ENCODE measurements at places on chromosomes 3 and 15.

DNA sequence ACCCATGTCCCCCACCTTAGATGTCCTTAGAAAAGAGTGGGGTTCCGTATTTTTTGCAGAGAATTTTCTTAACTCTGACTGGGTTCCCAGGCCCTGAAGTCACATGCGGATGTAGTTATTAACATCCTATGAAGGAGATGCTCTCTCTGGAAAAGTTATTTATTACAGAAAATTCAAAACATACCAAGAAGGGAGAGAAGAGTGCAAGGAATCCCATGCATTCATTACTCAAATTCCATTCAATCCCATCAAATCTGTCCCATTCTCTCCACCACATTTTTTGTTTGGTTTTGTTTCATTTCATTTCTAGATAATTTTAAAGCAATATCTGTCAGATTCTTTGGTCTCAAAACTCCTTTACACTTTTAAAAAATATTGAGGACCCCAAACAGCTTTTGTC, 34.3 kb upstream of the ANKRD34C start:
- no peak for DNase-seq

DNA sequence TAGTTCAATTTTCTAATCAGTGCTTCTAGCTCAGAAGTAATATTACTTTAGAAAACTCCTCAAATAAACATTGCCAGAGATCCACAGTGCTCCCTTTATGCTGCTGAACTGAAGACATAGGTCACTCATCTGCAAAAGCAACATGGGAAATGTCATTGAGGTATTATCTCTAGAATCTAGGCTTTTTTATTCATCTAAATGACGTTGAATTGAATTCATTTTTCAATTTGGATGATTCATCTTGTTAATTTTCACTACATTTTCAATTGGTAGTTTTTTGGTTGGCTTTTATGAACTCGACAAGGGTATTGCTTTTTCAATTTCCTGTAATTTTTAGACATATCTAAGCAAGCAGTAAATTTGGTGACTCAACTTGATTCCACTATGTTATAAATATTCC, 275.4 kb downstream of the NFKBIZ start:
- no peak for DNase-seq

GRCh38 chr3:120368172-120368571, 19.0 kb upstream of the LRRC58 start:
- DNase-seq = no peak

DNA sequence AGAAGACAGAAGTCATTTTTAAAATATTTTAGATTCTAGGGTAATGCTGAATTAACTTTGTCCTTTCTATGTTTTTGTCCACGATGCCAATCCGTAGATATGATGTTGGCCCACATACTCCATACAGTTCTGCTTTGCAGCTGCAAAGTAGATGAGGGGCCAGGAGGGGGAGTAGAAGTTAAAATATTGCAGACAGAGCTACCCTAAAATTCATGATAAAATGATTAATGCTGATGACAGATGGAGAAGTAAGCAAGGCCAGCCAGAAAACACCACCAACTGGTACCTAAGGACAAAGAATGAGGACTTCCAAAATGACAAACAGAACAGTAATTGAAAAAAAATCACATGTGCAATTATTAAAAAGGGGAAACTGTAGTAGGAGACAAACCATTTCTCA, 756.6 kb upstream of the ARPP21 start:
- peak; percentile 30 for DNase-seq

- no peak for DNase-seq
Observed at GRCh38 chr3:16309558-16309957, 44.5 kb downstream of the OXNAD1 start.

DNA sequence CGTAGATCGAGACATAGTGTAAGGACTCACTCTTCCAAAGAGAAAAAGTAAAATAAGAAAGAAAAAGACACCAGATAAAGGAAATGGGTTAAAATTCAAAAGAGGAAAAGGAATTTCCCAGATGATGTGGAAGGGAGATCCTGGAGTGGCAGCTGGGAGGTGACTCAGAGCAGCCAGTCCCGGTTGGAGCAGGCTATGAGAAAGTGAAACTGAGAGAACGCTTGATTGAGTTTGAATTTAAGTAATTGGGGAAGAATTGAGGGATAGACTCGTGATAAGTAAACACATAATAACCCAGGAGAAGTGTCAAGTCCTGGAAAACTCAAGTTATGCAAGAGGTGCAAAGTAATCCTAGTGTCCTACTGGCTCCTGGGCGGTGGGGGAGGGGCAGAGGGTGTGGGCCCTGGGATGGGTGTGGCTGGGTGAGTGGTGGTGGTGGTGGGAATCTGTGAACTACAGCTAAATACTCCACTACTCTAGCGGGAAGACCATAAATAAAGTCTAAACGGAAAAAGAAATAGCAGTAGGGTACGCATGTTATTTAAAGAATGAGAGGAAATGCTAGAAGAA, 1.2 kb downstream of the PRR20G start:
- no peak for DNase-seq

DNA sequence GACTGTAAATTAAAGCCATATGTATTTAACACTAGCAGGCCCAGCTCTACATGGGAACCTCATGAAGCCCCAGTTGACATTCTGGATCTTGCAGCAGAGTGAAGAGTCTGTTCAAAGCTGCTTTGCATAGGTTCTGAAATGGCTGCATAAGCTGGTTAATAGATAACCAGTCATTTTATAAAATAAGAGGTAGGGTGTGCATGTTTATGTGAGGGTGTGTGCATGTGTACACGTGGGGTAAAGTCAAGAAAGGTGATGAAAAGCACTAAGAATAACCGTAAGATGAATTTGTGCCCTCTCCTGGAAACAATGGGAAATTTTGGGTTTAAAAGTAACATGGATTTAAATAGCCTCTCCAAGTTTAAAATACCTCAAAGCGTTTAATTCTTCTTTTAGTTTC, 33.0 kb downstream of the PAQR9 start:
- DNase-seq = no peak

DNA sequence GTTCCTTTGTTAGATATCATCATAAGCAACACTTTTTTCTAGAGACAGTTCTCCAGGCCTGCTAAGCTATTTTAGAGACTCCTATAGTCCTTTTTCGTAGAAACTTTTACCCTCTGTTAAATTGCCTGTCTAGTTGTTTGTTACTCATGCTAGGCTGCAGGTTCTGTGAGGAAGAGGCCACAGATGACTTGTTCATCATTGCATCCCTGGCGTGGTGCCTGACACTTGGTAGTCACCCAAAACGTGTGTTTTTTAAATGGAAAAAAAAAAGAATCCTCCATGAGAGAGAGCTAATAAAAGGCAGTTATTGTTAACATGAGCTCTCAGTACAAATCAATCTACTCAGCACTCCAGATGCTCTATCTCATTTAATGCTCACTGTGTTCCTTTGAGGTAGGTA, 35.1 kb downstream of the CCDC54 start:
- no peak for DNase-seq

DNA sequence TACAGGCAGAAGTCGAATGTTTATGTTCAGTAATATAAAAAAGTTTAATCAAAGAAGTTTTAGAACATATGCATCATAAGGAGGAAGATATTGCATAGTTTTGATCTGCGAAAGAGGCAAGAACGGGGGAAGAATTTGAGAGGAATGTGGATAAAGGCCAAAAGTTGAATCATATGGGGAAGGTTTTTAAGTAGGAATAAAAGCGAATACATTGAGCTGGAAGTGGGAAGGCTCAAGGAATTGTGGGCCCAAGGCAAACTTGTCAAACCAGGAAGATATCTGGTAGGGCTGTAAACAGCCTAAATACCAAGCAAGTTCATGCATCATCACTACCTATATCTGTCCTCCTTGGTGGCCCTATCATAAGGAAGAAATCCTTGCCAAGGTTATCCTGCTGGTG, 186.9 kb downstream of the MAGI1 start:
- peak; percentile 53 for DNase-seq

DNA sequence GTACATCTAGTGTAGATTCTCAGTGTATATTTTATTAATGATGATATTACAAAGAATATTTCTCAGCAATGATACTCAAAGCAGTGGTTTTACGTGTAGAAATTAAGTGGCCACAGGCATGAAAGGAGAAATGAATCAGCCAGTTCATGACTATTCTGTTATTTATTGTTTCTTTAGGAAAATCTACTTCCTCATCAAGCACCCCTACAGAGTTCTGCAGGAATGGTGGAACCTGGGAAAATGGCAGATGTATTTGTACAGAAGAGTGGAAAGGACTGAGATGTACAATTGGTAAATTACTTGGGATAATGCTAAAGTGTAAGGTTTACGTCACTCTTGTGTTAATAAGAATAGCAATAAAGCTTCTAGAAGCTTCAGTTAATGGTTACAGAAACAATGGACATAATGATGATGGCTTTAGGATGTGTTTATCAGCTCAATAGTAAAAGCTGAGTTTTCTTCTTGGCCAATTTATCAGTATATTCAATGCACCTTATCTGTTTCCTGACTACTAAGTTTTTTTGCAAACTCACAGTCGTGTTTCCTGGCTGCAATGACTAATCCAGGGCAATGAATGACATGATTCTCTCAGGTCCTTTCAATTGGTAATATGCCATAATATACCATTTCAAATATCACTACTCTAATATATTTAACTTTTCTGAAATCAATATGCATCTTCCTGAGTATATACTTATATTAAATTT, 20.2 kb downstream of the ADGRG7 start:
- no peak for DNase-seq

GRCh38 chr3:125136515-125136914, 76.0 kb downstream of the SLC12A8 start:
- DNase-seq = no peak

DNA sequence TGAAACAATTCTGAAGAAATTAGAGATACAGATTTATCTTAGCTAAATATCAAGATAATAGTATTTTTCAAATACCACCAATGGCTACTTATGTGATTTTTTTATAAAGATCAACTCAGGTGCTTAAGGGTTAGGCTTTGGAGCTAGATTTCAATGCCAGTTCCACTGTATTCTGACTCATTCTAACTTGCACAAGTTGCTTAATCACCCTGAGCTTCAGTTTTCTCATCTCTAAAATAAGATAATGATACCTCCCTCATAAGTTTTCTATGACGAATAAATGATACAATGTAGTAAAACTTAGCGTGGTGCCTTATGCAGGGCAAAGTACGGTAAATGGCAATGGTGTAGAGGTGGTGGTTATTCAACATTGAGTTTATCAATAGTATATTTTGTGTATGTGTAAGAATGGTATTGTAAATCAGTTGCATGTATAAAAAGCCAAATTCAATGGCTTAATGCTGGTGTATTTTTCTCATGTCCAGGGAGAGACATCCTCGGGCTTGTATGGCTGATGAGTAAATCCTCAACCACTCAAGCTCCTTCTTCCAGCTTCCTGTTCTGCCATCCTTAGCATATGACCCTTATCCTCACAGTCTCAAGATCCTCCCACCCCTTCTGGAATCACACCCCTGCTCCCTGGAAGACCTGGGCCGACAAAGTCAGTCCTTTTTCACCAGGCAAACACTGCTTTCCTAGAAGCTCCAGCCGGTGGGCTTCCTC, 505.9 kb upstream of the CFAP20DC start:
- no peak for DNase-seq

GRCh38 chr3:177411201-177411600, 213.9 kb upstream of the TBL1XR1 start:
- no peak for DNase-seq

- no peak for DNase-seq
Observed at GRCh38 chr3:54137311-54137710, 15.0 kb downstream of the CACNA2D3 start.

DNA sequence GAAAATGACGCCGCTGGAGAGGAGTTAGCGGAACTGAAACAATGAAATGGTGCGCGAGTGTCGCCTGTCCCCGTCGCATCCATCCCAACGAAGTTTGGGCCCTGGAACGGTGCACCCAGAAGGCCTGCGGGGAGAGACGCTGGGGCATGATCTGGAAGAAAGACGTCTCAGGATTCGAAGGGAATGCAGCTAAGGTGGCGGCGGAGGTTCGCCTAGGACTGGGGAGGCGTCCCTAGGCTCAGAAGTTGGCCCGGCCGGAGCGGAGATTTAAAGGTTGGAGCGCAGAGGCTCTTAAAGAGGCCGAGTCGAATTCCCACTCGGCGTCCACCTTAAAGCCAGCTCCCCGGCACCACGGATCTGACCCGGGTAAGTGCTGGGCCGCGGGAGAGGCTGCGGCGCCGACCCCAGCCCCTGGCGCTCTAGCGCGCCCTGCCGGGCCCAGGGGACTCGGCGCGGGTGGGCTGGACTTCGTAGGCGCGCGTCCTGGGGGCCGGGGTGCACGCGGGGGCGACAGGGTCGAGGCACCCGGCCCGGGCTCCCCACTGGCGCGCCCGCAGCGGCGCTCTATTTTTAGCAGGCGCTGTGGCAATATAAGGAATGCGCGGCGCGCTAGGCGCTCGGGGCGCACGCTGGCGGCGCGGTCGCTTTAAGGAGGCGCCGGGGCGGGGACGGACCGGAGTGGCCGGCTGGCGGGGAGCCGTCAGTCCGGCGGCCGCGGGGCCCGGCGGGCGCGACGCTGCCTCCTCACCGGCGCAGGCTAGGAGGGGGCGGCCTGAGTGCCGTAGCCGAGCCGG, at the start of gene MRAS:
Gene MRAS, plus strand, starts transcription at position 620 of the 794 bp plus-strand sequence. CDS start 24,305 bp downstream, outside the sequence.
- DNase-seq = peak; percentile 89

GRCh38 chr3:36944641-36945270, at the start of gene TRANK1:
TSS of gene TRANK1 (minus strand) at chr3:36945054. CDS start at chr3:36944809, 245 bp downstream.
- DNase-seq = peak; percentile 86

GRCh38 chr15:91865950-91866349, 12.4 kb downstream of the SLCO3A1 start:
- no peak for DNase-seq

DNA sequence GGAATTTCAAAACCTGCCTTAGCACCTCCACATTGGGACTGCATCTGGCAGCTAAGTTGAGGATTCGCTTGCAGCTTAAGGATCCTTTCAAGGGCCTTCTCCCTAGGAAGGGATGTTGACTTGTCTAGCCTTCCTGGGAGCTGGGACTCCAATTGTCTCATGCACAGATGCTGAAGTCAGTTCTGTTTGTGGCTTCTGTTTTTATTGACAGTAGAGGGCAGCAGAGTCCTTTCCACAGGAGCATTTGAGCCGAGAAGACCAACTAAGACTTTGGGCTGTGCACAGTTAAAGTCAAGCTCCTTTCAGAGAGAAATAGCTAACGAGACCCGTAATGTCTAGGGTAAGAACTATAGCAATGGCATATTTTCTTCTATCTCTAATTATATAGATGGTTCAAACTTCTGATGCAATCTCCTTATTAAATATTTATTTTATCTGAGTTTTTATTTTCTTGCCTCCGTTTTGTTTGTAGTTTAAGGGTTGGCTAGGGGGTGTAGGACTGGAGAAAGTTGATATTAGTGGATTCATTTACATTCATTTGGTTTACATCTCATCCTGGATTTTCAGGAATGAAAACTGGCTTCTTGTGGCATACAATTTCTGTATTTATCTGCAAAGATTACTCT, 59.7 kb upstream of the KBTBD8 start:
- peak; percentile 91 for DNase-seq

- DNase-seq = no peak
Observed at GRCh38 chr3:181040030-181040429, 50.5 kb upstream of the DNAJC19 start.

- no peak for DNase-seq
Observed at GRCh38 chr15:89645680-89646079, 9.6 kb downstream of the KIF7 start.

DNA sequence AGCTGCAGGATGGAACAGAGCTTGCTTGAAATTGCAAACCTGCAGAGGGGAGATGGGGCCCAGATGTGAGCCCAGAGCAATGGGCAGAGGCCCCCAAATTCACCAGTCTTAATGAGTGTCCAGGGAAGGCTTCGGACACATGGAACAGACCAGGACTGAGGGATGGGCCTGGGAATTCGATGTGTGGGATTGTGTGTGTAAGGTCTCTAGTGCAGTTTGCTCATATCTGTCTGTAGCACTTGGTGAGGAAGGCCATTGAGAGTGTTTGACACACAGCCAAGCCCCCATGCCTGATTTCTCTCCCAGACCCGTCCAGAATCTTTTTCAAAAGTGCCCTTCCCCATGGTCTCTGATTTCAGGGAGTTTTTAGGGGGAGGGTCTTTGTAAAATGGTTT, 17.2 kb downstream of the TEX264 start:
- DNase-seq = no peak

- DNase-seq = no peak
Observed at GRCh38 chr3:113063126-113063894, 72.5 kb downstream of the GTPBP8 start.
